ENCODE measurements at places on chromosomes 6 and 20.

GRCh38 chr20:41027872-41028358 is 707 bp upstream of the TOP1 start:
- DNase-seq: no peak

- DNase-seq: no peak
Measured at GRCh38 chr20:3459881-3460307, 10.9 kb upstream of the ATRN start.

DNA sequence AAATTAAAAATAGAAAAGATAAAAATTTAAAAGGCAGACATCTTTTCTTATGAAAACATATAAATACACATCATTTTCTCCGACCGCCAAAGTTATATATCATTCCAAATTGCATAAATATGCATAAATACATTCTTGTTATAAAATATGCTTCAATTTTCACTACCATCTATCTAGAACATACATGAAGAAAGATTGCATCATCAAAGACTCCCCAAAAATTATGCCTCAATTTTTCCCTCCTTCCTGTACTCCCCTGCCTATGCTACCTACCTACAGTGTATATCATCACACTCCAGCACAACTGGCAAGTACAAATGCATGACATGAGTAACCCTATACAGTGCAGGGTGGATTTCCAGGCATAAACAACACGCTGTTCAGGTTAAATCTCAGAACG is 49.9 kb upstream of the TENT5A start:
- DNase-seq: no peak

- no peak for DNase-seq
Measured at GRCh38 chr6:71091167-71091566, 134.3 kb upstream of the B3GAT2 start.

GRCh38 chr6:44396968-44397367 is 9.5 kb downstream of the CDC5L start:
- no peak for DNase-seq

GRCh38 chr6:107361753-107362604 is 97.4 kb downstream of the PDSS2 start:
- DNase-seq: no peak

- DNase-seq: no peak
Measured at GRCh38 chr20:52172392-52173047, 19.1 kb downstream of the ZFP64 start.

DNA sequence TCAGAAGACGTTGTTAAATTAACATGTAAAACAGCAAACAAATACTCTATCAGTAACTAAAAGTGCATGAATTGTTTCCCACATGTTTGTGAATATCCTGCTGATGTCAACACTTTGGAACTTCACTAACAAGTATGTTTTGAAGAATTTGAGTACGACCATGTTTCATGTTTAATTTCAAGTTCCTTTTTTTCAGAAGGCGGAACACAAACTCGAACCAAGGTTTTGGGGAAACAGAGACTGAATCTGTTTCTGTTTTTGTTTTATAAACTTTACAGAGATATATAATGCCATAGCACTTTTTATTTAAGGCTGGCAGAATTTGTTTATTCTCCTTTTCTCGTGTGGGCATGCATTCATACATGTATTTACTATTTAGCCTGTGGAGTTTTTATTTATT is 509.3 kb upstream of the CITED2 start:
- DNase-seq: no peak

GRCh38 chr20:31713312-31714273 is 9.1 kb downstream of the BCL2L1 start:
- DNase-seq: no peak

DNA sequence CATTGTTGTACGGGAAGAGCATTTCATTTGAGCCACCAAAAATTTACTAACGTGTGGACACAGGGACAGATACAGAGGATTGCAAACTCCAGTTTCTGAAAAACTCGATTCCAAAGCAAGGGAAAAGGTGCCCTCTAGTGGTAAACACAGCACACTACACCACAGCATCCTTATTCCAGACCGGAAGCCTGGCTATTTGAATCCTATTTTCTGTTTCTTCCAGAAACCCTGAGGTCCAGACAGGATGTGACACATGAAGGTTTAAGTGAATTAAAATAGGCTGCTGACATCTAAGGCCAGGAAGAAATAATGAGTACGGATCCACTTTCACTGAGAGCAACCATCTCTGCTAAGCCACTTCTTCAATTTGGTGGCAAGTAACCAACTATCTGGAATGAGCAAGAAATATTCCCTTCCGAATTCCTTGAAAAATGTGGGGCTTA is 31.8 kb upstream of the GMPR start:
- peak; percentile 51 for DNase-seq

DNA sequence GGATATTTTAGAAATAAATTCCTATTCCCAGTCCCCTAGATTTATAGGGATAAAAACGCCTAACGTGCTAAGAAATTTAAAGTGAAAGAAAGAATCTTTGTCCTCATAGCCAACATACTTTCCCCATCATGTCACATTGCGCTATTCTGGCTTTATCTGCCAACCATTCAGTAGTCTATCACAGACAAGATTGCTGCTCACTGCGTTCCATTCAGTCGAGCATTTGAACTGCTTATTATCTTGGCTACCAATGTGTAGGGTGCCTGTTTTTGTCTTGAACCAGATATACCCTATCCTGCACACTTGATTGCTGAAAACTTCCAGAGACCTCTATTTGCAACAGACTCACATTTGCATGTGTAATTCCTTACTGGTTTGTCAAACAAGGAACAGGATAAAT is 751.5 kb downstream of the EPHA7 start:
- DNase-seq: no peak

- DNase-seq: no peak
Measured at GRCh38 chr6:150596439-150596838, 3.2 kb upstream of the PLEKHG1 start.

DNA sequence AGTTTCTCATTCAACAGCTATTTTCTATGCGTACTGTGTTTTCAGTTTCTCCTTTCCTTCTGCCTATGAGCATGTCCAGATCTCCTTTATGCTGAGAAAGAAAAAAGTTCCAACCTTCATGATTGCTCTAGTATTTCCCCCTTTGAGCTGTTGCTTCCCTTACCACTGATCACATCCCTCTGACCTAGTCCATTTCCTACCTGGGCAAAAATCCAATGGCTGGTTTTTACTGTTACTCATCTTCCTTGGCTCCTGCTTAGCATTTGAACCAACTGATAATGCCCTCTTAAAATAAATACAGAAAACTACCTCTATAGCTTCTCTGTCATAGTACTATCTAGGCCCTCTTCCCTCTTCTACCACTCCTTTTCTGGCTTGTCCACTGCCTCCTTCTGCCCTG is 6.0 kb downstream of the RFX6 start:
- no peak for DNase-seq

DNA sequence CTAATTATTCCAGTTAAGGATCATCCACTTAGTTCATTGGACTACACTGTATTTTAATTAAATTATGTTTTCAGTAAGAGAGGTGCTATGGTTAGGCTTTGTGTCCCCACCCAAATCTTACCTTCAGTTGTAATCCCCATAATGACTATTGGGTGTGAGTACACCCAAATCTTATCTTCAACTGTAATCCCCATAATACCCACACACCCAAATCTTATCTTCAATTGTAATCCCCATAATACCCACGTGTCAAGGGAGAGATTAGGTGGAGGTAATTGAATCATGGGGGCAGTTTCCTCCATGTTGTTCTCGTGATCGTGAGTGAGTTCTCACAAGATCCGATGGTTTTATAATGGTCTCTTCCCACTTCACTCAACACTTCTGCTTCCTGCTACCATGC is 208.0 kb upstream of the PHACTR1 start:
- no peak for DNase-seq

DNA sequence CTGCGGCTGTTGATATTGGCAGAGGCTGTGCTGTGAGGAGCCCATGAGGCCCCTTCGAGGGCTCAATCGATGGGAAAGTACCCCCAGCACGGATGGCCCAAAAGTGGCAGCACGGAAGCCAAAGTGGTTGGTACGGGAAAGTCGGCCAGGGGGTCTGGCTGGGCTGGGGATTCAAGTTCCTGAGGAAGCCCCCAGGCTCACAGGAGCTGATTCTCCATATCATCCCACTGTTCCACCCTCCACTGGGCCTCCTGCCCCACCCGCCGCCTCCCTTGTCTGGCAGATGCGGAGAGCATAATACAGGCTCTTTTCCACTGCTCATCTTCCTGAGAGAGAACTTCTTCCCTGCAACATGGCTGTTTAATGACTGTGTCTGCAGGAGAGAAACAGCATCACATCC is 217.8 kb upstream of the CST7 start:
- no peak for DNase-seq

DNA sequence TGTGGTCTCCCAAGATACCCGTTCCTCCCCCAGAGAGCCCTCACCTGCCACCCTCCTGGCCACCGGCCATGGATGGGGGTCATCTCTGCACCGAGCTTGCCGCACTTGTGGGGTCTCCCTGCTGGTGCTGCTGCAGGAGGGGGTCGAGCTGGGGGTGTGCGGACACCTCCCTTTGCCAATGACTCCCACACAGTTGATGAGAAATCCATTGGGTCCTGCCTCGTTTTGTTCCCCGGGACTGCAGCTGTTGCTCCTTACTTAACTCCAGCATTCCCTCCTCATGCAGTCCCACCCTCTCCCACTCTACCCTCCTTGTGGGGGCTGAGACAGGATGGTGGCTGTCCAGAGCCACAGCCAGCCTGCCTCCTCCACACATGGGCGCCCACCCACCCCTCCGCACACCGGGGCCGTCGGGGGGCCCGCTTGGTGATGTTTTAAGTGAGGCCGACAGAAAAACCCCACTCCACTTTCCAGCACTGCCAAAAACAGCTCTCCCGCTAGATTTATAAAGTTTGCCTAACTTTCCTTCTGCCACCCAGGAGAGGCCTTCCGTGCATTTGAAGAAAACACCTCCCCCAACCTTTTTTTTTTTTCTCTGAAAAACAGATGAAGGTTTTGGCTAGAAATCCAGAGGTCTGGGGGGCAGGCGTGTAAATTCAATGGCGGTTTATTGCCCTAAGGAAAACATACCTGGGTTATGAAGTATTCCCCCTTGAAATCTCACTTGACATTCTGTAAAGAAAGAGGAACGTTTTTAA is 53.5 kb upstream of the APCDD1L start:
- no peak for DNase-seq

DNA sequence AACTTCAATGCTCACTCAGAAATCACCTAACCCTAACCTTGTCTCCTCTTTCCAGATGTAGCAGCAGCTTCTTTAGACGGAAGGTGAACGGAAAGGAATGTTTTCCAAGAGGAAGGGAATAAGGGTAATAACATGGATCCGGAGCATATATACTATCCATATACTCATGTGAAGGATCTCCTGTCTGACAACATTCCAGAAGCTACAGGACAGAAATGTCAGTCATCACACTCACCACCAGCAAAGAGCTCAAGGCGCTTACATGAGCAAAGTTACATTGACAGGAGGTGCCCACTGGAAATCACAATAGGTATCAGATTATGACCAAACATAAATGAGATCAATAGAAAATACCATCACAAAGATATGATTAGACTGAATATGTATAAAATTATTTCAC is 122.1 kb upstream of the CCDC28A start:
- DNase-seq: no peak

DNA sequence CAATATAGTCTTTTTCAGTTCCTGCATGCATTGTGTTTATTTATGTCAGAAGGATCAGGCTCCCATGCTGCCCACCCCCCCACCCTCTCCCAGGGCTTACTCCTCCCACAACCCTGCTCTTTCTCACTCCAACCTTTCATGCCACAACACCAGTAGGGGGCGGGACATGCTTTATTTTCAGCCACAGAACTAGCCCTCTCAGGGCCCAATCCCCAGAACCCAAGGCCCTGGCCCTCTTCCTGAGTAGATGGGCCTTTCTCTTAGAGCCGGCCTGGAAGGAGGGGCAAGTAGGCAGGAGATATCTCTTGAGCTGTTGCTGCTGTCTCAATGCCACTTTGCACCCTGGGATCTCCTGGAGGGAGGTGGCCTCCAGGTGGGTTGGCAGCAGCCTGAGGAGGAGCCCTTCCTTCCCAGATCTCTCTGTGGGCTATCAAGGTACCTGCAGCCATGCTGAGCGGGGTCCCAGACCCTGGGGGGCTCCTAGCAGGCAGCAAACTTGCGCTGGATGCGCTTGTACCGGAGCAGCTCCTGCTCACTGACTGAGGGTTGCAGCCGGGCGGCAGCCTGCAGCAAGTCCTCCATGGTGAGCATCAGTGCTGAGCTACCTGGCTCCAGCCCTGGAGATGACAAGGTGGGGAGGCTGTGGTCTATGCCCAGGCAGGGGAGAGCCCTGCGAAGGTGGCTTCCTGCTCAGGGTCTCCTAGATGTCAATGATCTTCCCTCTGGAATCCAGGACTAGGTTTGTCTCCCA is 3.5 kb downstream of the GNMT start:
- peak; percentile 34 for DNase-seq

- no peak for DNase-seq
Measured at GRCh38 chr20:24359321-24360027, 110.0 kb upstream of the SYNDIG1 start.

- DNase-seq: no peak
Measured at GRCh38 chr6:146028252-146028795, 538 bp upstream of the GRM1 start.

- no peak for DNase-seq
Measured at GRCh38 chr6:161459008-161459615, 185.3 kb upstream of the AGPAT4 start.

DNA sequence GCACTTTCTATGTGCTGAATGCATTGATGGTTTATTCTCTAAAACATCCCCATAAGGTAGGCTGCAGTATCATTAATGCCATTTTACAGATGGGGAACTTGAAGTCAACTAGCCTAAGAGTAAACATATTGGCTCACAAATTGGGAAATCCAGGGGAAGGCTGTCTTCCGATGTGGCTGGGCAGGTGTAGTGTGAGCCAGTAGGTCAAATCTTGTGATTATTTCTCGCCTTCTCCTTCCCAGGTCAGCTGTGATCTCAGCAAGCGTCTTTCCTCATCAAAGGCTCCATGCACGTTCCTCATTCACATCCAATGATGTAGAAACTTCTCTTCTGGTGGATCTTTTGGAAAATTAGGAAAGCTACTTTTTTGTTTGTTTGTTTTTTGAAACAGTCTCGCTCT is 94.1 kb upstream of the SHLD1 start:
- DNase-seq: no peak

- DNase-seq: no peak
Measured at GRCh38 chr6:130515306-130515705, 149.5 kb downstream of the TMEM200A start.

GRCh38 chr6:9295644-9296043 is 860.3 kb upstream of the SLC35B3 start:
- DNase-seq: no peak

- peak; percentile 1 for DNase-seq
Measured at GRCh38 chr6:72140795-72141194, 254.4 kb downstream of the RIMS1 start.

DNA sequence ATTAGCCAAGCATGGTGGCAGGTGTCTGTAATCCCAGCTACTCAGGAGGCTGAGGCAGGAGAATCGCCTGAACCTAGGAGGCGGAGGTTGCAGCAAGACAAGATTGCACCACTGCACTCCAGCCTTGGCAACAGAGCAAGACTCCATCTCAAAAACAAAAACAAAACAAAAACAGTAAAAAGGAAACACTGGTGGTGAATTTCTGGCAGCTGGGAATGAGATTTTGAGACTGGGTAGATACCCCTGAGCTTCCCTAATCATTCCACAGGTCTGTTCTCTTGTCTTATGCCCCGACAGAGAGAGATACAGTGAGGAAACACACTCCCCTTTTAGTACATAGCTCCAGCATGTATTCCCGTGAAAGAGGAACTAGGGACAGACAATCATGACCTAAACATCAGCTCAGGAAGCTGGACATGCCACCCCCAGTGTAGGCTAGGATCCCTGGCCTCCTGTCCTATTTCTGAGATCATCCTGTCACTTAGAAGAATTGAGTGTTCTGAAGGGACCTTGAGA is 9.6 kb downstream of the MAN1A1 start:
- no peak for DNase-seq

- DNase-seq: no peak
Measured at GRCh38 chr6:80976336-80976735, 776.1 kb downstream of the TENT5A start.

GRCh38 chr6:154058963-154059680 is 20.1 kb downstream of the OPRM1 start:
- no peak for DNase-seq

Data from COR-L47 (cell line).